ENCODE measurements at places on chromosomes 2 and 18. TPM values are rescaled to one million over a fixed set of nuclear protein-coding genes. Genes with fewer than 3 reads are reported as not detected.

Gene PER2
- 3.8 TPM for polyA plus RNA-seq

GRCh38 chr2:205706769-205707381, 24.6 kb downstream of the NRP2 start:
- DNase-seq = no peak

GRCh38 chr18:49747876-49748275, 65.5 kb downstream of the ACAA2 start:
- no peak for DNase-seq

DNA sequence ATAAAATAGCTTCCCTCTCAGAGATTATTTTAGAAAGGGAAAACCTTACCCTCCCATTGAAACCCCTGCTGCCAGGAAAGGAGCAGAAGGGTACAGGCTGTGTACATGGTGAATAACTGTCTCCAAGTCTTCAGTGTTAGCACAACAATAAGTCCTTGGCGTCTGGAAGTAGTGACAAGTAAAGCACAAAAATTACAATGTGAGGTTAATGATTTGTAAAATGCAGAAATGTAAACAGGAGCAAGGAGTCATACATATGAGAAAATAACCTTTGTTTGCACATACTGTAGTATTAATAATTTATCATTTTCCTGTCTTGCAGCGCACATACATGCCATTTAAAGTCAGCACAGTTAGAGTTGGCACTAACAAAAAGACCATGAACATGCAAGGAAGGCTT, 40.5 kb downstream of the ABHD3 start:
- DNase-seq = no peak

GRCh38 chr18:23471486-23471885, 18.4 kb downstream of the RIOK3 start:
- DNase-seq = no peak

Gene MARCHF4
- 0.04 TPM for polyA plus RNA-seq

- no peak for DNase-seq
These were observed 67.5 kb downstream of the SPATS2L start for GRCh38 chr2:200373973-200374416.

Gene DYNAP
- not detected for polyA plus RNA-seq

GRCh38 chr2:28160986-28161425, 231.7 kb upstream of the FOSL2 start:
- no peak for DNase-seq

- peak; percentile 13 for DNase-seq
These were observed 268.8 kb downstream of the ARHGAP15 start for GRCh38 chr2:143397884-143398614.

Gene DPYSL5
- 21.2 TPM for polyA plus RNA-seq

DNA sequence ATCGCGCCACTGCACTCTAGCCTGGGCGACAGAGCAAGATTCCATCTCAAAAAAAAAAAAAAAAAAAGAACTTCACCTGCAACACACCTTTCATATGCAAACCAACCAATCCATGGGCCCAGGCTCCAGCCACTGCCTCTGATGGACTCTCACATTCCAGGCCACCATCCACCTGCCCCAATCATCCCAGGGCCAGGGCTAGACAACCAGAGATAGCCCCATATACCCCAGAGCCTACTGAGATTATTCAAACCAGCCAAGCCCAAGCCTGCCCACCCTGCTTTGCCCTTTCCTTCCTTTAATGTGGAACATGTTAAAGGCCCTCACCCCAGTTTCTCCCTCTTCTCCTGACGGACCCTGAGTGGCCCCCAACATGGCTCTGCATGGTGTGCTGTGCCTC, 57.0 kb downstream of the MRPL35 start:
- DNase-seq = no peak

DNA sequence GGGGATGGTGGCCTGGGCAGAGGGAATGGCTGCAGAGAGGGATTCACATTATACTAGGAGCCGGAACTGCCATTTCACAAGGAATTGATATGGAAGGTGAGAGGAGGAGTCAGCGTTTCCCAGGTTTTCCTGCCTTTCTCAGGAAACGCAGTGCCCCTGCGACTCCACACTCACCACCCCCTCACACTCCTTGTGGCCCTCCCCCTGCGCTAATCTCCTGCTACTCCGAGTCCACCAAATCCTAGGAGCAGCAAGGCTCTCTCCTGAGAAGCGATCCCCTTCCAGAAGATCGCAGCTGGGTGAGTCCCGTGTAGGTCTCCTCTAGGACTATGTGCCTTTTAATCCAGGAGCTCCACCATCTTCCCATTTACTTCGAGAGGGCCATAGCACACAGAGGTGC, 140.6 kb downstream of the VAPA start:
- no peak for DNase-seq

- no peak for DNase-seq
These were observed at the start of gene PSD4 for GRCh38 chr2:113173542-113174375. Gene PSD4 (plus strand): TSS chr2:113173971. CDS start chr2:113182457, 8,486 bp downstream.

Gene OTX1
- polyA plus RNA-seq = 1.1 TPM

DNA sequence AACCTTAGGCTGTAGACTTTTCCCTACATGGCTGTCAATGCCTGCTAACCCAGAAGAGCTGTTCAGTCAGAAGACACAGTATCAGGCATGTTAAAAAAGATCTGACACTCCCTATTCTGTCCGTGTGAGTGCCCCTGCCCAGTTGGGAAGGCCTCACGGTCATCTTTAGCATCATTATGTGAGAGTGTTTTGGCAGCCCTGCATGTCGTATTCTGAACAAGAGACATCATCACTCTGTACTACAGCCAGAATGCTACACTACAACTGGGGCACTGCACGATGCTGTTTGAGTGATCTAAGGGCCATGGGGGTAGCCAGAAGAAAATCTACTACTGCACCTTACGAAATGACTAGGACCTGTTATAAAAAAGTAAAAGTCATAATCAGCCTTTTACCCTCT, 67.2 kb downstream of the GREB1L start:
- no peak for DNase-seq

GRCh38 chr2:82538590-82539279, 1920.3 kb downstream of the SUCLG1 start:
- DNase-seq = no peak

GRCh38 chr18:77082316-77082955, 50.1 kb downstream of the MBP start:
- DNase-seq = no peak

DNA sequence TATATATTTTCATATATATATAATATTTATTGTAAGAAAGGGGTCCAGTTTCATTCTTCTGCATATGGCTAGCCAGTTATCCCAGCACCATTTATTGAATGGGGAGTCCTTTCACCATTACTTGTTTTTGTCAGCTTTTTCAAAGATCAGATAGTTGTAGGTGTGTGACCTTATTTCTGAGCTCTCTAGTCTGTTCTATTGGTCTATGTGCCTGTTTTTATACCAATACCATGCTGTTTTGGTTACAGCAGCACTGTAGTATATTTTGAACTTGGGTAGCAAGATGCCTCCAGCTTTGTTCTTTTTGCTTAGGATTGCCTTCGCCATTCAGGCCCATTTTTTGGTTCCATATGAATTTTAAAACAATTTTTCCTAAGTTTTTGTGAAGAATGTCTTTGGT, 320.1 kb downstream of the CDH2 start:
- no peak for DNase-seq

GRCh38 chr2:168369031-168369430, 87.0 kb upstream of the CERS6 start:
- no peak for DNase-seq

GRCh38 chr2:58913082-58913726, 672.1 kb upstream of the FANCL start:
- no peak for DNase-seq

DNA sequence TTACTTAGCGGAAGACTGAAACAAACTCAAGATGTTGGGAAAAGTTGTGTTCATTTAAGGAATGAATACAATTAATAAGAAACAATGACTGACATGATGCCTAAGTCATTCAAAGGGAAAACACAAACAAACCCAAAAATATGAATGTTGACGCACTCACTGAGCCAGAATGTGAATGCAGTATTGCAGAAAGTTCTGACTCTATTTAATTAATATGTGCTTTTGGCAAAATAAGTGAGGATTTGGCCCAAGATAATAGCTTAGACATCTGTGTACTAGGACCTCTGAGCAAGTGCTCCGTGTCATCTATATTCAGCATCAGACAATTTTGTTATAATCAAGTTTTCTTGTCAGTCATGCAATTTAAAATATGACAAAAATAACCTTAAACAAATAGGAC, 1138.8 kb upstream of the NXPH2 start:
- no peak for DNase-seq

Gene POTEI
- not detected for polyA plus RNA-seq

Gene FSIP2
- 3.0 TPM for polyA plus RNA-seq

Gene SERPINB12
- not detected for polyA plus RNA-seq

GRCh38 chr18:7325126-7325430, 94.2 kb downstream of the LRRC30 start:
- DNase-seq = no peak

- no peak for DNase-seq
These were observed at the start of gene SLC4A3 for GRCh38 chr2:219627103-219628100. Gene SLC4A3 (plus strand): TSS chr2:219627630. CDS start chr2:219627993, 363 bp downstream.

DNA sequence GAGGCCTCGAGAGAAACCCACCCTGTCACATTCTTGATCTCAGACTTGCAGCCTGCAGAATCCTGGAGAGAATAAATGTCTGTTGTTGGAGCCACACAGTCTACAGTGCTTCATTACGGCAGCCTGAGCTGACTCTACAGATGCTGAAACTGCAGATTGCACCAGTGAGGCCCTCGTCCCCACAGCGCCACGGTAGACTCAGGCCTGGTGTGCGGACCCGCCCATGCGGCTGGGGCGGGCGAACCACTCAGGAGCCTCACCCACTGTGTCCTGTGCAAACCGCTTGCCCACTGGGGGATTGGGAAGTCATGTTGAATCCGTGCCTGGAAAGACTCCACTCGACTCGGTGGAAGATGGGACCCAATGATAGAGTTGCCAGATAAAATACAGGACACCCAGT, 125.2 kb upstream of the COPS8 start:
- no peak for DNase-seq

Gene FBXO15
- polyA plus RNA-seq = not detected

Gene WNT10A
- 0.18 TPM for polyA plus RNA-seq

Gene HAAO
- 14.2 TPM for polyA plus RNA-seq

GRCh38 chr2:134190807-134191203, 63.1 kb upstream of the MGAT5 start:
- DNase-seq = no peak

- DNase-seq = no peak
These were observed 210.0 kb downstream of the RBM43 start for GRCh38 chr2:151051574-151052220.

DNA sequence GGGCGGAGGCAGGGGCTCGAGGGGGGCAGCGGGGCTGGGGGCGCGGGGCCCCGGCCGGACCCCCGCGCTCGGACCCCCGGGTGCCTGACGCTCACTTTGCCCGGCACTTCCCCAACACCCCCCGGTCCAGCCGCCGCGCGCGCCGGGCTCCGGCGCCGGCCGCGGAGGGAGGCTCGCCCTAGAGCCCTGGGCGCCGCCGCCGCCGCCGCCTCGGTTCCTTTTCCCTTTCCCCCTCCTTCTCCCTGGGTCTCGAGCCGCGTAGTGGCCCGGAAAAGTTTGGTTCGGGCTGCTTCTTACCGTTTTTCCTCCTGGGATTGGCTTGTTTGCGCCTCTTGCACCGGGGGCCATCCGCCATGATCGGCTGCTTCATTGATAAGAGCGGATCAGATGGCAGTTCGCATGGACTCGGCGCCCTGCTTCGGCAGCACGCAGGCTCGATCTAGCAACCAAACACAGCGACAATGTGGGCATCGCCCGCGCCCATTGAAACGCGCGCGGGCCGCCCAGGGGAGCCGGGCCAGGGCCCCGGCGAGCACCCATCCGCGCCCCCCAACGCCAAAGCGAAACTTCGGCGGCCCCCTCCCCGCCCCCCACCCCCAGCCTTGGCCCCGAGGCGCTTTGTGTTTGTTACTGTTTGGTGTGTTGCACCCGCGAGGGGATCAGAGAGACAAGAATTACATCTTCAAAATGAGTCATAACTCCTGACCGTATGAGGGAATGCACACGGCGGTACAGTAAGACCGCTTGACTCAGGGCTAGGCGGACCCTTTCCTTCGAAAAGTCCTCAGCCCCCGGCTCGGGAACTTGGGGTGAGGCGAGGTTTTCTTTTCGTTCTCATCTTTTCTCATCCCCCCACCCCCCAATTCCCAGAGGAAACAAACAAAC, 2.7 kb downstream of the ZEB2 start:
- DNase-seq = peak; percentile 77
